ENCODE measurements at places on chromosomes 7 and 10. TPM values are rescaled to one million over a fixed set of nuclear protein-coding genes. Genes with fewer than 3 reads are reported as not detected.

Gene CALY
- total RNA-seq: not detected

Gene ICA1
- not detected for total RNA-seq

Gene KCND2
- total RNA-seq: 0.18 TPM

Gene SPOCK2
- 0.16 TPM for total RNA-seq

Gene GNGT1
- not detected for total RNA-seq

Gene PRPS1L1
- total RNA-seq: not detected
